Ovary (tissue), 10 donors: ENCODE measurements at places on chromosomes 7 and 10.

DNA sequence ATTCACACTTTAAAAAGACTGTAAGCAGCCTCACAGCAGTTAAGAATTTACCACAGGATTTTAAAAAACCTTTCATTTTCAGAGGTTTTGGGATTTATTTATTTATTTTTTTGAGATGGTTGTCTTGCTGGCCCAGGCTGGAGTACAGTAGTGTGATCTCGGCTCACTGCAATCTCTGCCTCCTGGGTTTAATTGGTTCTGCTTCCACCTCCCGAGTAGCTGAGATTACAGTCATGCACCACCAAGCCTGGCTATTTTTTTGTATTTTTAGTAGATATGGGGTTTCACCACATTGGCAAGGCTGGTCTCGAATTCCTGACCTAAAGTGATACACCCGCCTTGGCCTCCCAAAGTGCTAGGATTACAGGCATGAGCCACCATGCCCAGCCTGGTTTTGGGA, 19.1 kb downstream of the MINDY4 start:
- DNase-seq = no peak

DNA sequence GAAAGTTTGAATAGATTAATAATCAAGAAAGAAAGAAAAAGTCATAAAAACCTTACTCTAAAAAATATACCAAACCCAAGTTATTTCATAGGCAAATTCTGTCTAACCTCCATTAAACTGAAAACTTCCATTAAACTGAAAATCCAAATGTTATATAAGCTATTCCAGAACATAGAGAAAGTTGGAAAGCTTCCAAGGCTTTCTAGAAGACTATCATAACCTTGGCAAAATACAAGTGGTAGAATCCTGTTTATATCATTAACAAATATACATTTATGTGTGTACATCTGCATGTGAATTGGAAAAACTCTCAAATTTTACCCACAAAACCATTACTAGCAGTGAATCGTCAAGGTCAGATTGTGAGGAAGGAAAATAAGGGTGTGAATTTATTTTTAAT, 23.9 kb downstream of the TEX36 start:
- DNase-seq = no peak

DNA sequence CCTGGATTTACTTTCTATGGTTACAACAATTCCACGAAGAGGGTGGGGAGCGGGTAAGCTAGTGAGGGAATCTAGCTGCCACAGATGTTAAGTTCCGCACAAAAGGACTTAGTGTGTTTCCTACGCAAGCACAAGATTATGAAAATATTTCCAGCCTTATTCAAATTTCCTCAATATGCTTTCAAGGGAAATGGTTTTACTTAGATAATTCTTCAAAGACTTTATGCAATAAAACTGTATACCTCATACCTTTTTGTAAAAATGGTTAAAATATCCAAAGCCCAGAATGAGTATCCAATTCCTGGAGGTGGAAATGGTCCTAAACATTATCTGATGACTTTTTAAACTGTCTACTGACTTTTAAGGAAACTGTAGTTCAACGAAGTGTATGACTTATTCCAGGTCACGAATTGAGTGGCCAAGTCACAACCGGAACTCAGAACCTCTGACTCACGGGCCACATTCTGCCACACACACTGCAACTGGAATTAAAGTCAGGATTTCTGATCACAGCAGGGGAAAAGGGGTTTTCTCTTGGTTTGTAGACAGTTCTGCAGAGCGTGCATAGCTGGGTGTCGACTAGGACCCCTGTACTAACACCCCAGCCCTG, 20.2 kb upstream of the INSIG1 start:
- DNase-seq = no peak

DNA sequence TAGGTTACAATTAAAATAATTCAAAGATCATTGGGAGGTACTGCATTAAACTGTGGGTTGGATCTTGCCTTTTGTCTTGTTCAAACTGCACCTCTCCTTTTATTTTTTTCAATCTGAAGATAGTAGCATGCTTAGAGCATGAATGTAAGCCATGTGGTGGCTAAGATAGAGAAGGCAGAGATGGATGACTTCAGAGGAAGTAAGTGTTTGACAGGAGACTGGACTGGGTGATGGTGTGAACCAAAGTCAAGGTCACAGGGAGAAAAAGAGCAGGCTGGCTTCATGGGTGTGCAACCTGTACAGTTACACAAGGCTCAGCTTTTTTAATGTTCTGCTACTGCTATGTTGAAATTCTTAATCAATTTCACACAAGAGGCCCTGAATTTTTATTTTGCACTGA, 85.6 kb downstream of the ZEB1 start:
- no peak for DNase-seq

- no peak for DNase-seq
Measured at GRCh38 chr7:33965183-33965744, 59.9 kb downstream of the BMPER start.

GRCh38 chr7:13055732-13056368, 368.4 kb downstream of the ARL4A start:
- DNase-seq = no peak

- no peak for DNase-seq
Measured at GRCh38 chr7:8065356-8065813, 96.8 kb downstream of the GLCCI1 start.

DNA sequence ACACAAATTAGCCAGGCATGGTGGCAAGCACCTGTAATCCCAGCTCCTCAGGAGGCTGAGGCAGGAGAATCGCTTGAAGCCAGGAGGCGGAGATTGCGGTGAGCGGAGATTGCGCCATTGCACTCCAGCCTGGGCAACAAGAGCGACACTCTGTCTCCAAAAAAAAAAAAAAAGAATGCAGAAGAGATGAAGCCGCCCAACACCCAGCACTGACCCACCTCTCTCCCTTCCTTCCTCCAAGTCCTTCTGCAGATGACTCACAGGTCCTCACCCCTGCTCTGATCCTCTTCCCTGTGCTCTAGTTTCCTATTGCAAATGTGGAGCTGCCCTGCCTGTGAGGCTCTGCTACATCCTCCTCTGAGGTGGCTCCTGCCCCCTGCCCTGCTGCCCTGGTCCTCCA, 22.0 kb upstream of the OPALIN start:
- no peak for DNase-seq

GRCh38 chr10:124921261-124921660, 20.7 kb upstream of the ZRANB1 start:
- no peak for DNase-seq

GRCh38 chr7:25249772-25250171, 21.5 kb upstream of the NPVF start:
- DNase-seq = no peak

- DNase-seq = no peak
Measured at GRCh38 chr7:159108491-159108890, 36.2 kb downstream of the VIPR2 start.

DNA sequence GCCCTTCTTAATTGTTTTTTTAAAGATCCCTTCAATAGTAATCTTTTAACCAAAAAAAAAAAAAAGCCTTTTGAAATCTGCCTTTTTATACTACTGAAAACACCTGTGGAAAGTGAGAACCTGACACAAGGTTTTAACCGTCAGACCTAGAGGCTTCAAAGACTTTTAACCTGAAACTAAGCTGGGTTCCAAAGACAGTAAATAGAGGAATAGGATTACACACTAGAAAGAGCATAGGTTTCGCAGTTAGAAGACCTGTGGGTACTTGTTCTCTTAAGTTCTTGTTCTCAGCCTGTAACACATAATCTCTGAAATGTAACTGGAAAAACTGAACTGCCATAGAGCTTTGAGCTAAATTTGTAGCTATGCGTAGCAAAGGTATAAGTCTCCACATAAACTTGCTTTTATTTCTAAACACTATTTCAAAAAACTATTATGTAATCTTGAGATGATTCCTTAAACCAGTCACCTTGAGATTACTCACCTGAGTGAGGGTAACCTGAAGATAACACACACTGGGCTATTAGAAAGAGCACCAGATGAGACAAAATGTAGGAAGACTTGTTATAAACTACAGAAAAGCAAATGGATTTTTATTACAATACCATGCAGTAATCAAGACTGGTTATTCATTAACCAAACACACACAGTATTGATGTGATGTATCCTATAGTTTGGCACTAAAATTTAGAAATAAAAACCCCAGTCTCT, 196.6 kb upstream of the FRMD4A start:
- DNase-seq = no peak

- DNase-seq = no peak
Measured at GRCh38 chr10:56096226-56096517, 264.9 kb downstream of the ZWINT start.

GRCh38 chr7:79806161-79806734, 328.4 kb upstream of the GNAI1 start:
- DNase-seq = no peak

- no peak for DNase-seq
Measured at GRCh38 chr7:38276096-38276877, 2.9 kb upstream of the TARP start.

DNA sequence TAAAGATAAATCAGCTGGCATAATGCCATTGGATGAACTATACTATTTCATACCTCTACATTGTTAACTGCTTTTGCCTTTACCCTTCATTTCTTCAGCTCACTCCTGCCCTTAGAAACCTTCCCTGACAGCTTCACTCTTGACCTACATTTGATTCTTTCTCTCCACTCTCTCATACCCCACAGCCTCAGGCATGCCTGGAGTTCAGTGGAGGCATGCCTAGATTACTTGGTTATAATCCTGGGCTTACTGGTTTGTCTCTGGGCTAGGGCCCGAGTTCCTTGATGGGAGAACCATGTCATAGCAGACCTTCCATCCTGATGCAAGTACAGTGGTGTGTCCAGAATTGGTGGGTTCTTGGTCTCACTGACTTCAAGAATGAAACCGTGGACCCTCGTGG, 8.4 kb upstream of the CDHR3 start:
- DNase-seq = no peak

- peak; percentile 48 for DNase-seq
Measured at GRCh38 chr10:63115732-63116383, 17.3 kb upstream of the NRBF2 start.

DNA sequence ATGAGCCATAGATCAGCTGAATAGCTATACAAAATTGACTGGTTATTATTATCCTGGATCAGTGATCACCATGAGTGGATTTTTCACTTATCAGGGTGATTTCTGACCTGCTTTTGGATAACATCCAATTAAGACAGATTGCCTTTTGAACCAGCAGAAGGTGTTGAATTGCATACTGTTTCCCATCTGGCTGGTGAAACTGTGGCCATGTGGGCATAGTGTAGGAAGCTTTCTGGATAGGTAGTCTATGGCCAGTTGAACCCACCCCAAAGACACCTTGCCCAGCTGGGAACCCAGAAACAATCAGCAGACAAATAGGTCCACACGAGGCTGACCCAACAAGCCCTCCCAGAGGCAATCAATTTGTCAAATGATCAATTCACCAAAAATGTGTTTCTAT, 29.3 kb downstream of the DNAJC12 start:
- no peak for DNase-seq

DNA sequence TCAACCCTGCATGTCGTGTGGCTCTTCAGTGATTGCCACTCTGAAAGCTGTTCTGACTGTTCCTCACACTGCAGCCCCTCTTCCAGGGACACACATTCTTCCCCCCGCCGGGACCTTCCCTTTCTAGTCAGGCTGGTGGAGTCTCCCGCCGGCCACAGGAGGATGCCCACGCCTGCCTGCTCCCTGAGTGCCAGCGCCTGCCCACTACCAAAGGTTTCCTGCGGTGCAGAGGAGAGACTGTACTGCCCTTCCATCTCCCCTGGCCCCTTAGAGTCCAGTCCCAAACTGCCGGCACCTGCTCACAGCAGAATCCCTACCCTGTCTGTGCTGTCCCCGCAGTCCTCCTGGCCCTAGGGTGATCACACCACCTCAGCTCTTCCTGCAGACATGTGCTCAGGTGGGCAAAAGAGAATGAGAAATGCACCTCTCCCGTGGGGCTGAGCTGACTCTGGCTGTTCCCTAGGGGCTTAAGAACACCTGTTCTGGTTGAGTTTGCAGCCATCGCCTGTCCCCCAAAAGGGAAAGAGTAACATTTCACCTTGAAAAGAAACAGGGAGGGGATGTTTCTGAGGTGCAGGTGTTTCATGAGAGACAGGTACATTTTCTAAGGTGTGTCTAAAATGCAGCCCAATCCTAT, 1.4 kb downstream of the PODXL start:
- no peak for DNase-seq

DNA sequence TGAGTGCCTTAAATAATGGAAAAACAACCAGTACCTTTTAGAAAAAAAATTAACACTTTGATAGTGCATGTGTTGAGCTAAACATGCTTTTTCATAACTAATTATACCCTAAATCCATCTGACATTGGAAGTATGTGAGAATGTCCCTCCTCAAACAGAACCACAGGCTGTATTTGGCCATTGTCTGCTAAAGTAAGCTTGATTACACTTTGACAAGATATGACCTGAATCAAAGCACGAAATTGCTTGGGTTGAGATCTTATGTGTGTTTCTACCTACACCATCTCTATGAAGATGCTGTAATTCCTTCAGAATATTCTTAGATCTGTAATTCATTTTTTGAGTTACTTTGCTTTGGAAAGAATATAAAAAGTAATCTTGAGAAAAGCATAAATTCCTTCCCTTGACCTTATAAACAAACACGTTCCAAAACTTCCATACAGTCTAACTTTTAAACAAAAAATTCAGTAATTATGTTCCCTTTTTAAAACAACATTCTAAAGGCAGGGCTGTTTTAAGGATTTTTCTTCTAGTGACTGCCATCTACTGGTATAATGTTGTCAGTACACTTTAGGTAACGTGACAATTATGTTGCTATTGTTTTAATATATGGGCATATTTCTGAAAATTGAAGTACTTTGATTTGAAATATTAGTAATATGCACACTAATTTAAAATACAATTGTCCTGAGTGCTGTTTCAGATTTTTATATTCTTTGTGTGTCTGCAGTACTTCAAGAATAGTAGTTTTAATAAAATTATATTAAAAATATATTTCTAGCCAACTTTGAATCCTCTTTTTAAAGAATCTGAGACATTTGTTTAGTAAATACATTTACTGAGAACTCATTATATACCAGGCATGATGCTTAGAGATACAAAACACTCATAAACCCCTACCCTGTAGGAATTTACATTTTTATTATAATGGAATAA, 20.9 kb downstream of the CD36 start:
- no peak for DNase-seq

GRCh38 chr7:152338561-152338960, 97.2 kb downstream of the KMT2C start:
- no peak for DNase-seq

DNA sequence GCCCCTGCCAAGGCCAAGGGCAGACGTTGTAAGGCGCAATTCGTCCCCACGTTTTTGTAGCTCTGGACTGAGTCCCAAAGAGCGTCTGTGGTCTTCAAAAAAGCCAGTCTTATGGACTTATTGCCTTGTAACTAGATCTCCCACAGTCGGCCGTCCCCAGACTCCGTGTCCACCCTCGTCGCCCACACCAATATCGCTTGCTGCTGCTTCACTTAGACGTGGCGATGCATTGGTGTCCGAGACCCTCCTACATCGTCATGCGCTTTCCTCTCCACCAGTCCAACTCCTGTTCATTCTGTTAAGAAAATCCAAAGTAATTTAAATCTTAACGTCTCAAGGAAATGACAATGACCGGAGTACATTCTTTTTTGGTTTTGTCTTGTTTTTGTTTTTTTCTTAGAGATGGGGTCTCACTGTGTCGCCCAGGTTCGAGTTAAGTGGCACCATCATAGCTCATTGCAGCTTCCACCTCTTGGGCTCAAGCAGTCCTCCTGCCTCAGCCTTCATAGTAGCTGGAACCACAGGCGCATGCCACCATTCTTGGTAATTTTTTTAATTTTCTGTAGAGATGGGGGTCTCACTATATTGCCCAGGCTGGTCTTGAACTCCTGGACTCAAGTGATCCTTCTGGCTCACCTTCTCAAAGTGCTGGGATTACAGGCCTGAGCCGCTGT, 851 bp downstream of the KIFBP start:
- DNase-seq = no peak
